ENCODE measurements at places on chromosomes 5 and 9. TPM values are rescaled to one million over a fixed set of nuclear protein-coding genes. Genes with fewer than 3 reads are reported as not detected.

Gene LRRC14B
- not detected for total RNA-seq

DNA sequence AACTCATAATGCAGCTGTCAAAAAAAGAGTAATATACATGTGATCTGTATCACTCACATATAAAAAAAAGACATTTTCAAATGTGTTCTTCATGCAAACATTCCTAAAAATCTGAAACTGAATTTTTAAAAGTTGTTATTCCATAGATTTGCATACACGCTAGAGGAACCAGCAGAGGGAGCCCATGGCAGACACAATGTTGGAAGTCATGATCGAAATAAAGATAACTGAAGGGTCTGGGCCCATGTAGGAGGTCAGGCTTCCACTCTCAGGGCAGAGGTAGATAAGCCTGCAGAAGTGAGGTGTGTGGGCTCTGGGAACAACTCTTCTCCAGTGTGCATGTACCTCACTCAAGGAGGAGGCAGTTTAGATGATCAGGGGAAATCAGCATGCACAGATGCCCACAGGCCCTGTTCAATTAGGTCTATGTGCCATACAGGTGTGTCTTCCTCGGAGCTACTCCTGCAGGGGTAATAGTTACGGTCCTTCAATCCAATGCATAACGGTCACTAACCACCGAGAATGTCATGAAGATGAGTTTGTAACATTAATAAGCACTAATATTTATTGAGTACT is 208.6 kb downstream of the EPB41L4A start:
- DNase-seq = no peak
- peaks cover 4% of the 10 kb centered on the region for H3K4me1 ChIP-seq
- H3K4me3 ChIP-seq = no peak overlapping the region
- peaks cover 9% of the 10 kb centered on the region for H3K36me3 ChIP-seq
- no peak overlapping the region for H3K27ac ChIP-seq

GRCh38 chr5:179309751-179310320 is 35.4 kb downstream of the ADAMTS2 start:
- H3K27me3 ChIP-seq = peaks cover 6% of the 10 kb centered on the region
- no peak for DNase-seq
- H3K27ac ChIP-seq = no peak overlapping the region
- no peaks in the 10 kb centered on the region for H3K36me3 ChIP-seq

Gene BARX1
- 3.3 TPM for total RNA-seq

DNA sequence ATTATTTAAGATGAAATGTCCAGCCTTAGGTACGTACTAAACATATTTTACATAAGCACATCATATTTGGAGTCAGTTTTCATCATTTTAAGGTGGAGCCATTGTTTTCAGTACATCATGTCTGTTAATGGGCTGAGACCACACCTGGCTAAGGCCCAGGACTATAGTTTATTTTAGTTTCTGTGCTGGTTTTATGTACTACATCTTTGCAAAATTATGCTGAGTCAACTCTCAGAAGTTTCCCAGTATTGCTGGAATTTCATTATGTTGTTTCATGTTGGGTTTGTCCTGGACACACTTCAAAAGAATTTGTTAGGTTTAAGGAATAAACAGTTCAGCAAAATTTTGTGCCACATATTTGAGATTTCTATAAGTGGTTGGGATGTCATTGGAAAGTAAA is 171.2 kb downstream of the CCDC171 start:
- H3K27me3 ChIP-seq = no peaks in the 10 kb centered on the region
- no peak for DNase-seq
- no peak overlapping the region for H3K4me3 ChIP-seq
- H3K27ac ChIP-seq = no peak overlapping the region

Gene ANKRD31
- total RNA-seq = 0.55 TPM

All from progenitor cell of endocrine pancreas (in vitro differentiated cells).